T-helper 2 cell (primary cell): ENCODE measurements at places on chromosomes 6 and 20.

DNA sequence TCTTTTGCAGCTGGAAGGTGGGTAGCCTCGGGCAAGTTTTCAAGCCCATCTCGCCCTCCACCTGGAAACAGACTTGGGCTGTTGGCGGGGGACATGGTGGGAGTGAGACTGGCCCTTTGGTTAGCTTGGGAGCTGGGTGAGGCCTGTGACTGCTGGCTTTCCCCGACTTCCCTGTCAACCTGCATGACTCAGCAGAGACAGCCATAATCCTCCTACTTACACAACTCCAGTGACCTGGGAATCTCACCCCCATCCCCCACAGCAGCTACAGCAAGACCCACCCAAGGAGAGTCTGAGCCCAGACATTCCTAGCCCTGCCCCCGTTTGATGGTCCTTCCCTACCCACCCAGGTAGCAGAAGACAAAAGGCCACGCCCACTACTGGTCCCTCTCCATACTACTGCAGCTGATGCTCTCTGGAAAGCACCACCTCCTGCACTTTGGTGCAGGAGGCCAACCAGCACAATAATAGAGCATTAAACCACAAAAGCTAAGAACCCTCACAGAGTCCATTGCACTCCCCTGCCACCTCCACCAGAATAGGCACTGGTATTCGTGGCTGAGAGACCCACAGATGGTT is 188.4 kb downstream of the TRDN start:
- no peak for DNase-seq

- no peak for DNase-seq
Measured at GRCh38 chr6:143515061-143515760, 3.7 kb upstream of the FUCA2 start.

DNA sequence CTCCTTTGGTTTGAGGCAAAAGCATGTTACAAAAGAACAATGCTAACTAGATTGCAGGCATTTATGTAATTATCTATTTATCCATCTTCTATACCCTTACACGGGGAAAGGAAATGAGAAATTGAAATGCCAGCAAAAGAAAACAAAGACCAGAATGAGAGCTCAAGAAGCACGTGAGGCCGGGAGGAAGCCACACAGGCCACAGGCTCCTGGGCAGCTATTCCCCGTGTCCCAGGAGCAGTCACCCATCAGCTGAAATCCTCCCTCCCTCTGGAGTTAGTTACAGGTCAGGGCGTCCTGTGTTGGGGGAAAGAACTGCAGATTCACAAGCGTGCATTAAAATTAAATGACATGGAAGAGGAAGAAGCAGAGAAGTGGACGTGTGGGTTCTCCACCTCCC is 64.7 kb upstream of the RPS6KA2 start:
- DNase-seq, result no peak

DNA sequence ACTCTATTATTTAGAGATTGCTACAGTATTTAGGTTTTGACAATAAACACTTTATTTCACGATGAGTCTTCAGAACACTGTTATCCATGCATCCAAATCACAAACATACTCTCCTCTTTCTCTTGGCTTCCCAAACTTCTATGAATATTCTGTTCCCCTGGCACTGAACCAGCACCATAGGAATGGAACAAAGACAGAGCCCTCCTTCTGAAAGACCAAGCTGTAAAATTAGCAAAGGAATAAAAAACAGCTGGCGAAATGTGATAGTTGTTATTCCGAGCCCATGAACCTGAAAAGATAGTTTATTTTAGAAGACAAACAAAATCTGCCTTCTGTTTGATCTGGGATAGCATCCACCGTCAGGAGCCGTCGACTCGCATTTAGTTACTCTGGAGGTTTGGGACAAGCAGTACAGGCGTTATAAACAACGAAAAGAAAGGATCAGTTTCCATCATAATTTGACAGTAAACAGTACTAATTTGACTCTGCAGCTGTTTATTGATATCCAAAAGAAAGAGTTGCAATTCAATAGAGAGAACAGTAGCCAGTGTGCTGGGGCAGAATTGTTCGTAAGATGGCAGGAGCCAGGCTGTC is 161.4 kb downstream of the CLIC5 start:
- DNase-seq, result no peak

GRCh38 chr20:24027229-24027628 is 38.6 kb upstream of the GGTLC1 start:
- peak; percentile 27 for DNase-seq
